ENCODE measurements at places on chromosomes 5 and 9.

DNA sequence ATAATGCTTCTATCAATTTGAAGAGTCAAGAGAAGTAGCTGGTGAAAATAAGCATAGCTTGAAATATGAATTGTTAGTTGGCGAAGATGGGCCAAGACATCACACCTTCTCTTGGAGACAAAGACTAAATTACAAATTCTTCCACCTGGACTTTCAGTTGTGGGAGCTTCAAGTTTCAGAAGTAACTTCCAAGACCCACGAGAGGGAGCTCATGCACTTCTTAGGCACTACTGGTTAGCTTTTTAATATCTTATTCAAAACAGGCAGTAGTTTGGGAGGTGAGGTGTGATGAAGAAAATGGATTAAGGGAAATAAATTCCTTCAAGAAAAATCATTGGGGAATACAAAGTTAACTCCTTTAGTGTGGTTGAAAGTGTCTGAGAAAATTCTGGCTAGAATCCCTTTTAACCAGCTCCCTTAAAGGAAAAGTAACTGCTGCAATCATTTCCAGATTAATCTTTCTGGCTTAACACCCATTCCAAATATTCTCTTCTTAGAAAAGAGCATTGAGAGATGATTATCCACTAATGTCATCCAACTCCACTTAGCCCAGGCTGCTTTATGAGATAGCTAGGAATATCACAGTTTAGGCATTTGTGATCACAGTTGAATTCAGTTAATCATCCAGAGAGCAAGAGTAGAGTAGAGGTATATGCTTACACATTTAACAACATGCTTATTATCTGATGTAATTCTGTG lies 139.5 kb upstream of the DMRTA1 start:
- no peaks in the 10 kb centered on the region for H3K4me1 ChIP-seq
- H3K27me3 ChIP-seq, result no peaks in the 10 kb centered on the region
- peak; percentile 76 for DNase-seq
- no peaks in the 10 kb centered on the region for H3K36me3 ChIP-seq
- no peak overlapping the region for H3K27ac ChIP-seq

GRCh38 chr5:90233476-90233875 lies 176.1 kb downstream of the CETN3 start:
- H3K4me1 ChIP-seq, result no peaks in the 10 kb centered on the region
- H3K27me3 ChIP-seq, result no peaks in the 10 kb centered on the region
- DNase-seq, result no peak
- no peak overlapping the region for H3K27ac ChIP-seq
- no peaks in the 10 kb centered on the region for H3K36me3 ChIP-seq

- no peak overlapping the region for H3K27ac ChIP-seq
- no peaks in the 10 kb centered on the region for H3K27me3 ChIP-seq
- H3K36me3 ChIP-seq, result no peaks in the 10 kb centered on the region
- no peak overlapping the region for H3K4me3 ChIP-seq
- DNase-seq, result peak; percentile 84
These were observed 305.4 kb upstream of the NUDT12 start for GRCh38 chr5:103867857-103868598.

GRCh38 chr9:99173570-99174504 lies 47.9 kb downstream of the ALG2 start:
- no peak overlapping the region for H3K4me3 ChIP-seq
- H3K36me3 ChIP-seq, result no peaks in the 10 kb centered on the region
- no peaks in the 10 kb centered on the region for H3K4me1 ChIP-seq
- no peak for DNase-seq
- peaks cover 3% of the 10 kb centered on the region for H3K27me3 ChIP-seq

DNA sequence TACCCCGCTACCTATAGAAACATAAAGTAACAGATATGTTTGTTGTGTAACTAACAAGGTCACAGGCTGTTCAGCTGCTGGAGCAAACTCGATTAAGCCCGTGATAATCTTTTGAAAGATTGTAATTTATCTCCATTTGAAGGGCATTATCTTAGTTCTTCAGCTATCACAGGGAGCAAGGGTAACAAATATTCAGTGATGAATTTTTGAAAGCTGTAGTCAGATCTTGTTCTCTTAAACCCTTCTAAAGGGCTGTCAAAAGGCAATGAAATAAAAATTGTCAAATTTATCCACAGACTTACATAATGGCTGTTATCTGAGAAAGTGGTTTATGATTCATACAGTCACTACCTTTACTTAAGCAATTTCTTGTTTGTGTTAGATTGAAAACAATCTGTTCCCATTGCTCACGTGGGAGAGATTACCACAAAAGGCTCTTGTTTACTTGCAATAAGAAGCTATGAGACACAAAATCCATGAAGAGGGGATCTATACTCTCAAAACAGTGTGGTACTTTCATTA lies 78.3 kb upstream of the ZNF608 start:
- no peak overlapping the region for H3K27ac ChIP-seq
- no peaks in the 10 kb centered on the region for H3K4me1 ChIP-seq
- no peaks in the 10 kb centered on the region for H3K27me3 ChIP-seq
- peak; percentile 92 for DNase-seq
- no peak overlapping the region for H3K4me3 ChIP-seq
- H3K36me3 ChIP-seq, result no peaks in the 10 kb centered on the region

DNA sequence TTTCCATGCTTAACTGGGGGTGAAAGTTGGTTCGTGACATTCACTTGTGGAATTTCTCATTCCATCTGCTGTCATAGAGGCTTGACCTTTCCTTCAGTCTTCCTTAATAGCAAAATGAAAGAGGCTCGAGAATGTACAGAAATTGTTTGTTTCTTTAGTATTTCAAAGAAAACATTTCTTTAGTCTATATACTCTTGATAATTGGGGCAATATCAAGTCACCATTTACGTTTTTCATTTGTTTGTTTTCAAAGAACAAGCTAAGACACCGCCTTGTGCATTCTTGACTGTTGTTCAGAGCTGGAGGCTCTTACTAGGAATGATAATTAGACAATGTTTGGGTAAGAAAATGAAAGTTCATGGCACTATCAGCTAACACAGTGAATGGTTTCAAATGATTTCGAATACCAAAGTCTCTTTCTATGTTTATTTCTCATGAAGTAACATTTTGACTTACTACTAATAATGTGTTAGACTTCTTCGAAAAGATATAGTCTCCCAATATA lies 835.4 kb downstream of the SEMA5A start:
- no peaks in the 10 kb centered on the region for H3K27me3 ChIP-seq
- peak overlapping the region; percentile 3 for H3K4me3 ChIP-seq
- DNase-seq, result peak; percentile 58
- H3K27ac ChIP-seq, result no peak overlapping the region
- H3K4me1 ChIP-seq, result no peaks in the 10 kb centered on the region

- no peaks in the 10 kb centered on the region for H3K27me3 ChIP-seq
- H3K4me1 ChIP-seq, result no peaks in the 10 kb centered on the region
- DNase-seq, result peak; percentile 84
- peak within 1 kb of the TSS; percentile 76 for H3K4me3 ChIP-seq
- H3K36me3 ChIP-seq, result no peaks in the 10 kb centered on the region
These were observed at the start of gene TTC23L for GRCh38 chr5:34838785-34839714. TSS of gene TTC23L (plus strand) at chr5:34839164. CDS start at chr5:34840672, 1,508 bp downstream.

GRCh38 chr5:180808461-180809000 lies 5.9 kb upstream of the MGAT1 start:
- H3K27ac ChIP-seq, result no peak overlapping the region
- peak overlapping the region; percentile 56 for H3K4me3 ChIP-seq
- H3K27me3 ChIP-seq, result no peaks in the 10 kb centered on the region
- no peak for DNase-seq

- H3K4me3 ChIP-seq, result no peak overlapping the region
- no peak for DNase-seq
These were observed 169.2 kb downstream of the COX7C start for GRCh38 chr5:86786955-86787354.

All from fibroblast of lung (primary cell).